Sciatic nerve (tissue), 2 donors: ENCODE measurements at places on chromosomes 16 and 17. TPM values are rescaled to one million over a fixed set of nuclear protein-coding genes. Genes with fewer than 3 reads are reported as not detected.

Gene TSPAN10
- total RNA-seq: 0.85 TPM

Gene ZNF598
- total RNA-seq: 34.5 TPM

Gene OR4D1
- total RNA-seq: not detected

Gene KRT12
- total RNA-seq: not detected

Gene PRCD
- 9.8 TPM for total RNA-seq

Gene ACE
- 14.0 TPM for total RNA-seq

Gene GSG1L
- total RNA-seq: 0.62 TPM

Gene PRKCB
- total RNA-seq: 12.7 TPM

Gene ANKRD40CL
- not detected for total RNA-seq

Gene TAC4
- not detected for total RNA-seq

Gene EPX
- not detected for total RNA-seq

Gene SAMD14
- total RNA-seq: 2.5 TPM

Gene MT1A
- 1.8 TPM for total RNA-seq

Gene ALDH3A1
- total RNA-seq: 0.76 TPM

Gene RCVRN
- 1.0 TPM for total RNA-seq

Gene KRT39
- not detected for total RNA-seq

Gene GJC1
- 7.9 TPM for total RNA-seq

Gene WFDC1
- total RNA-seq: 31.6 TPM

Gene ZSCAN10
- total RNA-seq: not detected

Gene NECAB2
- total RNA-seq: 0.80 TPM

Gene SGCA
- 3.5 TPM for total RNA-seq

Gene SLC5A10
- not detected for total RNA-seq

Gene NEK8
- 3.4 TPM for total RNA-seq

Gene PNMT
- total RNA-seq: 1.3 TPM

Gene GNAO1
- 7.9 TPM for total RNA-seq

Gene SMIM5
- 12.5 TPM for total RNA-seq

Gene MT1F
- total RNA-seq: 6.2 TPM

Gene SLFN13
- total RNA-seq: 33.8 TPM

Gene BAHCC1
- 47.8 TPM for total RNA-seq

Gene GFAP
- total RNA-seq: 9.2 TPM

Gene PLA2G10
- not detected for total RNA-seq

Gene TMEM97
- 21.8 TPM for total RNA-seq

Gene PRAC2
- total RNA-seq: not detected

Gene EFCAB5
- 0.45 TPM for total RNA-seq

Gene CD300E
- total RNA-seq: 3.8 TPM

Gene CD79B
- total RNA-seq: 5.3 TPM

Gene METTL2A
- 20.4 TPM for total RNA-seq
